ENCODE measurements at places on chromosomes 4 and X. TPM values are rescaled to one million over a fixed set of nuclear protein-coding genes. Genes with fewer than 3 reads are reported as not detected.
A peak's percentile ranks its signal among the peaks of the same experiment; 100 is the strongest.

The PHOX2B gene
- total RNA-seq = not detected

The CC2D2A gene
- total RNA-seq = 42.2 TPM

- DNase-seq = no peak
Measured at GRCh38 chr4:101283434-101283833, 63.9 kb downstream of the PPP3CA start.

- no peak for DNase-seq
Measured at GRCh38 chrX:47674776-47675175, 15.8 kb upstream of the UXT start.

The BMPR1B gene
- 8.9 TPM for total RNA-seq

DNA sequence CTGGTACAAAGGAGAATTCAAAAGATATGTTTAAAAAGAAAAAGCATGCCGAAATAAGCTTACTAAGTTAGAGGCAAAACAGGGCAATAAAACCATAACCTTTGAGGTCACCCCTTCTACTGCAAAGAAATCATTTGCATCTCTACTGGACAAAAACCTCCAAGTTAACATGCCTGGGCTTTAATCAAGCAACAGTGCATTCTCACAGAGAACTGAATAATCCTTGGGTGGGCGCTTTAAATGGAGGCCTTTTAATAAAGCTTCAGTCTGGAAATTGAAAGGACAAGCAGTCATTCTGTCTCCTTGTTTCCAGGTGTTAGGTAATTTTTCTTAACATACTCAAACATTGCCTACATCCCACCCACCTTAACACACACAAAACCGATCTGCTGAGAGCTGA, 34.6 kb upstream of the SMS start:
- DNase-seq = no peak

GRCh38 chr4:138242076-138242833, at the start of gene SLC7A11:
Gene SLC7A11, minus strand, starts transcription at chr4:138242349. Its CDS starts 280 bp downstream, at chr4:138242069.
- DNase-seq = no peak

The SMC1A gene
- 46.2 TPM for total RNA-seq

- no peak for DNase-seq
Measured at GRCh38 chr4:39518484-39518883, 8.8 kb downstream of the UGDH start.

The RNF212 gene
- total RNA-seq = 4.0 TPM

- no peak for DNase-seq
Measured at GRCh38 chr4:79923281-79923680, 149.7 kb downstream of the ANTXR2 start.

GRCh38 chr4:27966664-27967063, 1106.0 kb downstream of the STIM2 start:
- DNase-seq = no peak

GRCh38 chr4:170025523-170026252, 507 bp downstream of the MFAP3L start:
- peak; percentile 81 for DNase-seq

The PIGA gene
- total RNA-seq = 11.9 TPM

DNA sequence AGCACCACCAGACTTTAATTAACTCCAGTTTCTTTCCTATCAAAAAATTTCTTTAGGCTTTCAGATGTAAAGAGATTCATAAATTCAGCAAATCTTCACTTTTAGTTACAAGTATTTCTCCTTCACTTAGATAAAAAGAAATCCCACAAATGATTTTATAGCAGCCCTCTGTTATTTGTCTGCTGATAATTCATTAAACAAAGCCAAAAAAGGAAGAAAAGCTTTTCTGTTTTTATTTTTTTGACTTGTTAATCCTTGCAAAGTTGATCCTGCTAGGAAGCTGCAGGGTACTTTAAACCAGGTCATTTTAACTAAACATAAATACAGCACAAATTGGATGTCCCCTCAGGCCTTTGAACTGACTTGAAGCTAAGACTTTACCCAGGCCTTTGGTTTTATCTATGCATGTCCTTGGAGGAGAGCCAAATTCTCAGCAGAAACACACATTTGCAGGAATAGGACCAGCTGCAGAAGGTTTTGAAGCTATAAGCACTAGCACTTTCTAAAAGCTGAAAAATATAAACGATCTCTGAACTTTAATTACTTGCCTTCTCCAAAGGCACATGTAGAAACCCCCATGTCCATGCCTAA, 57.5 kb downstream of the PCDH18 start:
- no peak for DNase-seq

The GYG2 gene
- total RNA-seq = 1.4 TPM

DNA sequence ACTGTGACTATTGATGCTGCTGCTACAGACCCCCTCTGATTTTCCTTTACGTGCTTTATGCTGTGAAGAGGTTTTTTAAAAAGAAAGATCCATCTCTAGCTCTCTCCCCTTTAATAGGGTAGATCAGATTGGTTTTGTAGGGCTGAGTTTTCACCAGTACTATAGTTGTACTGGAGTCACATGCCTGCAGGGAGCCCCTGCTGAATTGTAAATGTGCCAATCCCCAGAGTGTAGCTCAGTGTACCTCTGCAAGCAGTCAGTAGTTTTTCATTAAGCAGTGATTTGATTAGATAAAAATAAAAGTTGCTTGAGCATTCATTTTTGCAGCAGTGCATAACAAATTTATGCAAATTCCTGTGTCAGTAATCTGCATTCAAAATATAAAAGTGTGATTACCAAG, 179.2 kb downstream of the IL1RAPL2 start:
- no peak for DNase-seq

DNA sequence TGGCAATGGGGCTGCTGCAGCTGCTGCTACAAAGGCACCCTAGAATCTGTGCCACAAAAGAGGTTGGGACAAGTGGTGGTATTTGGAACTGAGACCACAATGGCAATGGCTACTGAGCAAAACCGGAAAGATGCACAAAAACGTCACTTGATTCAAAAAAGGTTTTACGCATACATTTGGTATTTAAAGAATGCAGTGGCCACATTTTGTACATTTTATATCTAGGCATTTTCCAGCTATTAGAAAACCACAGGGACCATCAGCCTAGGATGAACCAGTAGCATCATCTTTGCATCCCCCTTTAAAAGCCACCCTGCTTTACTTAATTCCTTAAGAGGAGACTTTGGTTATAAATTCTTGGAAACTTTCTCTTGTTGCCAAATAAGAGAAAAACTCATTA, 104.8 kb upstream of the CXCL13 start:
- no peak for DNase-seq

DNA sequence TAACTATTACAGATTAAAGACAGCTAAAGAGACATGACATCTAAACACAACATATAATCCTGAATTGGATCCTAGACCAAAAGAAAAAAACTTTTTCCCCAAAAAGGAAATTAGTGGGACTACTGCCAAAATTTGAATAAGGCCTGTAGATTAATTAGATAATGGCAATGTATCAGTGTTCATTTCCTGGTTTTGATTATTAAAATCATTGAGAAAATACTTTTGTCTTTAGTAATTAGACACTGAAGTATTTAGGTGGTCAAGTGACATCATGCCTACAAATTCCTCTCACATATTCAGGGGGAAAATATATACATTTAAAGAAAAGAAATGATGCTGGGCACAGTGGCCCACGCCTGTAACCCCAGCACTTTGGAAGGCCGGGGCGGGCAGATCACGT, 10.4 kb upstream of the USO1 start:
- DNase-seq = no peak

GRCh38 chrX:7941390-7942042, 14.3 kb upstream of the PNPLA4 start:
- no peak for DNase-seq

The RNF150 gene
- total RNA-seq = 26.6 TPM

All from posterior vena cava (tissue), 2 donors.